ENCODE measurements at places on chromosomes 3 and 15.

- no peak for DNase-seq
Measured at GRCh38 chr15:27101982-27102381, 131.0 kb downstream of the GABRG3 start.

DNA sequence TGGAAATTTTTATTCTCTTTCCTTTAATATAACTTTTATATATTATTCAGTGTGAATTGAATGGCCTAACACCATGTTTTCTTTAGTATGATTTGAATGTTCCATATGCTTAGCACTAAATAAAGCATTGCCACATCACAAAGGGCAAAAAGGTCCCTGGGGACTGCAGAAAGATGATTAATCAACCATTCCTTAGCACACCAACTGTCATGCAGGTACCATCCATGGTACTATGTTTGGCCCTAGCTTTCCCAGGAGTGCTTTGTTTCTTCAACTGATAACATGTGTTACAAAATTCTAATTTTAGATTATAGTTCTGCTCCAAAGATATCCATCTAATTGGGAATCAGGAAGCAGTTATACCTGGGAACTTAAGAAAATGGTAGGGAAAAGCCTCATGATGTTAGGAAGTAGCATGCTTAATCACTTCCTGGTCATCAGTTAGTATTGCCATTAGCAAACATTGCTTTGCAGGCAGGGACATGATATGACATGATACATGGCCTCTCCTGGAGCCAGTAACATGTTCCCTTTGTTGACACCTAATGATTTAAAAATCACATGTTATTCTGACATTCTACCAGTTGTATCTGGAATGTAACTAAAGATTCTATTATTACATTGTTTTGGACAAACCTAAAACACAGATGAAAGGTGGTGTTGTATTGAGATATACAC is 712.6 kb upstream of the GBE1 start:
- no peak for DNase-seq

- no peak for DNase-seq
Measured at GRCh38 chr3:117104381-117104780, 394.8 kb downstream of the TUSC7 start.

DNA sequence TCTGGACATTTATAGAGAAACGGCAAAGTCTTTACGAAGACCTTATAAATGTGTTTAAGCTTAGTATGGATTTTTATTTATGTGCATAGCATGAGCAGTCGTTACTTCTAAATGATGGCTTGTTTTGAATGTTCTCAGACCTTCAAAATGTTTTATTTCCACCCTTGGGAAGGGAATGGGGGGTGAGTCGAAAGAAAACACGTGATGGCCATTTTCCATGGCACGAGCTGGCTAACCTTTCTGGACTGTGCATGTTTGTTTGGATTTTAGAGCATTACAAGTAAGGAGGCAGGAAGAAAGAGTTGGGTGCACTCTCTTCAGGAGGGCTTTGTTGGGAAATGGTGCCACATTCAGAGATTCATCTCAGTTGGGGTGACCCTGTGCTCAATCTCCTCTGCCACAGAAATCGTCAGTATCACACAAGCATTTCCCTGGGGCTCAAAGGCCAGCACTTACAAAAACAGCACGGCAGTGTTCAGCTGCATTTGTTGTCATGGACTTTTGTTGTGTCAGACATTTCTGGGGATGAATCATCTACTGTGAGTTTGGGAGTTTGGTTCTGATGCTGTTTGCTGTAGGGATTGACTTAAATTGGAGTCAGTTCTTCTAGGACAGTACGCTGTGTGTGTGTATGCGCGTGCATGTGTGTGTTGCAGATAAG is 52.3 kb upstream of the ADAMTS9 start:
- no peak for DNase-seq

DNA sequence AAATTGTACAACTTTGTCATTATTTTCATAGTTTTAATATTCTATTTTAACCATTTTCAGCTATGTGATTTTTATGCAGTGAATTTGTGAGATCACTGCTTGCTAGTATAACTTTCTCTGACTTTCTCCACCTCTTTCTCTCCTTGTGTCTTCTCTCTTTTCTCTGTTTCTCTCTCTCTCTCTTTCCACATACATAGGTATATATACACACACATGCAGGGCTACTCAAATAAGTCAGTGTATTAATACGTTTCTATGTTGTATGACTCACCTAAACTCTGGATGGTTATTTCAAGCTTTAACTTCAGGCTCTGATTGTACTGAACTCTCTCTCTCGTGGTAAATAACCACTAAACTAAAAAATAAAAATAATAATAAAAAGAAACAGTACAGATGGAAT is 1389.3 kb upstream of the ALCAM start:
- DNase-seq = no peak

- no peak for DNase-seq
Measured at GRCh38 chr15:66232267-66232625, 21.3 kb downstream of the MEGF11 start.

DNA sequence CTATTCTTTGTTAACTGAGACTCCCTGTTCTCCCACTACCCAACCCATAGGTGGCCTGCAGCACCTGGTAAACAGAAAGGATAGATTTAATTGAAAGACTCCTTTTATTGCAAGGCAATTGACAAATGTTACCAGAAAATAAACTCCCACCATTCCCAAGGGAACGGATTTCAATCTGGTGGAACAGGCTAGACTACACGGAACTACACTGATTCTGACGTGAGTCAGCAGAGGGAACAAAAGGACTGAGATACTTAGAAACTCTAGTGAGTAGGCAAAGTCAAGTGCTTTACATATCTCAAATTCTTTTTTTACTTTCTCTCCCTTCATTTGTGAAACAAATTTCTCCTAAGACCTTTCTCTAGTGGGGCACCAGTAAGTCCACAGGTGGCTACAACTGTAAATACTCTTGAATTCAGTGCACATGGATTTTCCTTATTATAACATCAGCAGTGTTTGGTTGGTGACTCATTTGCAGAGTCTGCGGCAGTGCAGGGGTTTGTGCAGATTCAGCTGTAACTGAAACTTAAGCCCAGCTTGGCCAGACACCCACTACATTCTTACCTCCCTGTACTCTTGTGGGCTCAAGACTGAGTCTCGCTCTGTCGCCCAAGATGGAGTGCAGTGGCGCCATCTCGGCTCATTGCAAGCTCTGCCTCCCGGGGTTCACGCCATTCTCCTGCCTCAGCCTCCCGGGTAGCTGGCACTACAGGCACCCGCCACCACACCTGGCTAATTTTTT is 34.3 kb upstream of the PLSCR2 start:
- no peak for DNase-seq

GRCh38 chr3:168124791-168125190 is 29.1 kb upstream of the GOLIM4 start:
- no peak for DNase-seq

- DNase-seq = no peak
Measured at GRCh38 chr15:49458145-49458544, 35.1 kb downstream of the FGF7 start.

DNA sequence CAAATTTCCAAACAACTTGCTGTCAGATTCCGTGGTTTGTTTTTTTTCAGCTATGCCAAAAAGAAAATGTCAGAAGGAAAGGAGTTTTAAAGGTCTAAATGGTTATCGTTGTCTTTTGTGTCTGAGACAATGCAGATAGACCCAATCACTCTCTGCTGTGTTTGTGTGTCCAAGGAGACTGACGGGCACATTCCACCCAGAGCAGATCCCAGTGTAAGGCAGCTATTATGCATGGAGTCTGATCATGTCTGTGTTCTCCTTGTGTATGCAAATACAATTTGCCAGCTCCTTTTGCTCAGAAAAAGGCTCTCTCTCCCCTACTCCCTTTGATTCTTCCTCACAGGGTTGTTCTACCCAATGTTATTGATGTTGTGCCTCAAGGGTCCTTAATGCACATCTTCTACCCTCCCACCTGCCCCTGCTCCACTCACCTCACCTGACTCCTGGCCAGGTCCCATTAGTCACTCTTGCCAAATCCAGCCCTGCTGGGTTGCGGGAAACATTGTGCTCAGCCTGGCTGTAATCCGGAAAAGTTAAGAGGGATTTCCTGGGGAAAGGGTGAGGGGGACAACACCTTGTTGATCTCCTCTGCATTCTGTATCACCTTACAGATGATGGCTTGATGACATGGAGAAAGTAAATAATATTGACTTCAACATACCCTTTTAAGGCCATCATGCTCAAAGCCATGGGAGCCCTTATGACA is 61.0 kb downstream of the OTOL1 start:
- DNase-seq = no peak

- DNase-seq = peak; percentile 14
Measured at GRCh38 chr15:91021516-91022074, 799 bp downstream of the VPS33B start.

DNA sequence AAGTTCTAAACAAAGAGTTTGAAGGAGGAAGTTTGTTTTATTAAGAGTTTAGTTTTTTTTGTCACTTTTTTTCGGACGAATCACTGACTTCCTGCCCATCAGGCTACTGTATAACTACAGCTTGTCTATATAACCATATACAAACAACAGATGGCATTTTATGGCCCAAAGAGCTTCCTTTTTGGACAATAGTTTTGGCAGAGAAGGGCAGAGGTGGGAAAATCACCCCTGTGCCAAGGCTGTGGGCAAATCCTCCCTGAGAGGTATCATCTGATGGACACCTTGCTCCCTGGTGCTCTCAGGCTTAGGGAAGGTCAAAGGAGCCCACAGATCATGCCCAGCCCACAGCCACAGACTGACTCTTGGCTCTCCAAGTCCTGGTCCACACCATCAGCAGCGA is 113.4 kb downstream of the OXNAD1 start:
- no peak for DNase-seq

GRCh38 chr15:96262549-96263489 is 67.7 kb upstream of the NR2F2 start:
- DNase-seq = no peak

DNA sequence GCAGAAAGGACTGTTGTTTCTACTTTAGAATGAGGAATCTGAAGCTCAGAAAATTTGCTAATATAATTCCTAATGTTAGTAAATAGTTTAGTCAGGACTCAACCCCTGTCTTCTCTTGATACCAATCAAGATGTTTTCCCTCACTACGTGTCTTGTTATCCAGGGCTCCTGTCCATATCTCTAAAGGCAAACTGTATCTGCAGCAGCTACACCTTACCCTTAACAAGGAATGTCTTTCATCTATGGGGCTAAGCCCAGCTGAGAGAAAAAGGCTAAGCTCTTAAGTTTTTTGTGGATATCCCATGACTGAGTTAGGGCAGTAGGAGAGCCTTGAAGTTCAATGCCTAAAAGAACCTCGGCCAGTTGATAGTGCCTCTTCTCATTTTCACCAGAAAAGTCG is 32.5 kb downstream of the RAB11A start:
- DNase-seq = no peak

- no peak for DNase-seq
Measured at GRCh38 chr3:23304424-23304823, 101.3 kb downstream of the UBE2E2 start.

DNA sequence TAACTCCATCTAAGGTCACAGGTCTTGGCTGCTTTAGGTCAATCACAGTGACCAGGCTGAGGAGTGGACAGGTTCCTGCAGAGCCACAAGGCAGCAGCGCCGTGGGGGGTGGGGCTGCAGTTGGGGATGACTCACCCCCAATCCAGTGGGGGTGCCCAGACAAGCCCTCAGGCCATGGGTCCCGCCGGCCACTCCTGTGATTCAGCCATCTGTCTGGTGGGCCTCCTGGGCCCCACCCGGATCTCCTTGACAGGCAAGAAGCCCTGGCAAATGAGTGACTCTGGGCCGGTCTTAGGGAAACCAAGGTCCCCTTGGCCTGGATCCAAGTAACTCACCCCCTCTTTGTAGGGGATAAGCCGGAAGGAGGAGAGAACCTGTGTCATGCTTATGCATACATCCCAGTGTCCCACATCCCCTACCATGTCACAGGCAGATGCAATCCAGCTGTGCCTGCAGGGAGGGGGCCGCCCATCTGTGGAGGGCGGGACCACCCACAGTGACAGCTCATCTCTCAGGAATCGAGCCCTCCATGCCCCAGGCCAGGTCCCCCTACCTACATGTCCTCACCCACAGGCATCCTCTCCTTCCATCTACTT is 495 bp upstream of the COL7A1 start:
- no peak for DNase-seq

- no peak for DNase-seq
Measured at GRCh38 chr3:10244009-10244408, 4.2 kb upstream of the TATDN2 start.

- DNase-seq = no peak
Measured at GRCh38 chr3:122013448-122013925, 8.6 kb downstream of the ILDR1 start.

DNA sequence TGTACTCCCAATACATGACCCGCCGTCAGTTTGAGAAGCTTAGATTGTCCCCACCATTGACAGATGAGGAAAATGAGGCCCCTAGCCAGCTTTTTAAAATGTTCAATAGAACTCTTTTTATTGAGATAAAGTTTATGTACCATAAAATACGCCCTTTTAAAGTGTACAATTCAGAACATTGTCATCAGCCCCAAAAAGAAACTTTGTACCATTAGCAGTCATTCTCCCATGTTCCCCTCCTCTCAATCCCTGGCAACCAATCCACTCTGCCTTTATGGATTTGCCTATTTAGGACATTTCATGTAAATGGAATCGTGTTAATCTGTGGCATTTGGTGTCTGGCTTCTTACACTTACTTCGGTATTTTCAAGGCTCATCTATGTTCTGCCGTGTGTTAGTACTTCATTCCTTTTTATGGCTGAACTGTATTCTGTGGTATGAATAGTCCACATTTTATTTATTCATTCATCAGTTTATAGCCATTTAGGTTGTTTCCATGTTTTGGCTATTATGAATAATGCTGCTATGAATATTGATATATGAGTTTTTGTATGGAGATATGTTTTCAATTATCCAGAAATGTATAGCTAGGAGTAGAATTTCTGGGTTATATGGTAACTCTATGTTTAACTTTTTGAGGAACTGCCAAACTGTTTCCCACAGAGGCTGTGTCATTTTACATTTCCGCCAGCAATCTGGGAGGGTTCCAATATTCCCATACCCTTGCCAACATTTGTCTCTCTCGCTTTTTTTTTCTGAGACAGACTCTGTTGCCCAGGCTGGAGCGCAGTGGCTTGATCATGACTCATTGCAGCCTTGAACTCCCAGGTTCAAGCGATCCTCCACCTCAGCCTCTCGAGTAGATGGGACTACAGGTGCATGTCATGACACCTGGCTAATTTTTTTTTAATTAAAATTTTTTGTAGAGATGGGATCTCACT is 15.3 kb upstream of the PTPN23 start:
- DNase-seq = no peak

DNA sequence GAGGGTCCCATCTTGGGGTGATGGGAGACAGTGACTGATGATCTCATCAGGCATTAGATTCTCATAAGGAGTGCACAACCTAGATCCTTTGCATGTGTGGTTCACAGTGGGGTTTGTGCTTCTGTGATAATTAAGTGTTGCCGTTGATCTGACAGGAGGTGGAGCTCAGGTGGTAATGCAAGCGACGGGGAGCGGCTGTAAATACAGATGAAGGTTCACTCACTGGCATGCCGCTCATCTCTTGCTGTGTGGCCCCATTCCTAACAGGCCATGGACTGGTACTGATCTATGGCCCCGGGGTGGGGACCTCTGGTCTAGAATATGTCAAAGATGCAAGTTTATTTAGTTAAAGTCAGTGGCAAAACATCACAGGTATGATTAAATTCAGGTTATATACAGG is 8.7 kb downstream of the MEF2A start:
- no peak for DNase-seq
